Breast epithelium (tissue), 4 donors: ENCODE measurements at places on chromosomes 7 and 10. TPM values are rescaled to one million over a fixed set of nuclear protein-coding genes. Genes with fewer than 3 reads are reported as not detected.

FAM25G gene
- total RNA-seq: not detected

LRIT2 gene
- not detected for total RNA-seq

RAPGEF5 gene
- 41.9 TPM for total RNA-seq

IFIT1B gene
- total RNA-seq: not detected

SLIT1 gene
- total RNA-seq: under 0.01 TPM

MSMB gene
- total RNA-seq: not detected
